Pulmonary artery endothelial cell (primary cell): ENCODE measurements at places on chromosomes 1 and 21. TPM values are rescaled to one million over a fixed set of nuclear protein-coding genes. Genes with fewer than 3 reads are reported as not detected.

Gene HDGF
- 206 and 293 TPM in 2 replicates for total RNA-seq

Gene WNT3A
- not detected in 2 replicates for total RNA-seq

Gene PRAMEF33
- total RNA-seq: not detected in 2 replicates

- DNase-seq: no peak
These were observed 13.8 kb downstream of the DNTTIP2 start for GRCh38 chr1:93865253-93865652.

DNA sequence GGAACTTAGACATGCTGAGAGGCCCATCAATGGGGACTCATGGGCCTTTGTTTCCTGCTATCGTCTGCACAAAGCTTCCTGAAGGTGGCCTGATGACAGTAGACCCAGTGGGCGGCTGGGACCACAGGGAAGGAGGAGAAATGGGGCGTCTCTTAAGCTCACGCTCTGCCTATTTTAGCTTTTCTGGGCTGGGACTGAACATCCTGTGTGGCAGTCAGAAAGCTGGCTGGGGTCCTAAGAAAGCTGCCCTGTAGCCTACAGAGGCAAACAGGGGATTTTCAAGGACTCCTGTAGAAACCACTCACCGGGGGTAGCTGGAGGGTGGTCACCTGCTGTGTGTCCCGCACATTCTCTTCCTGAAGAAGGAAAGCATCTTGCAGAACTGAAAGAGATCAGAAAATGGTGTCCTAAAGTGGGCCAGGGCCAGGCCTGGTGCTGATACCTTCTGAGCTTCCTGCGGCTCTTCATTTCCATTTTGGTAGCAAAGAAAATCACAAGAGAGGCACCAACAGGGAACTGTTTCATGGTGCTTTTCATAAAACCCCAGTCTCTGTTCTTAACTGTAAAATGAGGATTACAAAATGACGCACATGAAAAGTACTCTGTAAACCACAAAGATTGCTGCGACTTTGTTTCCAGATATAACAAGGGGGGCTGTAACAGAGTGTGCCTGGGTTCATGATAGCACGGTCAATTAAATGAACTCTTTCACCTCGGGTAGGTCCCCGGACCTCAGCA is 8.6 kb downstream of the ZNF496 start:
- no peak for DNase-seq

DNA sequence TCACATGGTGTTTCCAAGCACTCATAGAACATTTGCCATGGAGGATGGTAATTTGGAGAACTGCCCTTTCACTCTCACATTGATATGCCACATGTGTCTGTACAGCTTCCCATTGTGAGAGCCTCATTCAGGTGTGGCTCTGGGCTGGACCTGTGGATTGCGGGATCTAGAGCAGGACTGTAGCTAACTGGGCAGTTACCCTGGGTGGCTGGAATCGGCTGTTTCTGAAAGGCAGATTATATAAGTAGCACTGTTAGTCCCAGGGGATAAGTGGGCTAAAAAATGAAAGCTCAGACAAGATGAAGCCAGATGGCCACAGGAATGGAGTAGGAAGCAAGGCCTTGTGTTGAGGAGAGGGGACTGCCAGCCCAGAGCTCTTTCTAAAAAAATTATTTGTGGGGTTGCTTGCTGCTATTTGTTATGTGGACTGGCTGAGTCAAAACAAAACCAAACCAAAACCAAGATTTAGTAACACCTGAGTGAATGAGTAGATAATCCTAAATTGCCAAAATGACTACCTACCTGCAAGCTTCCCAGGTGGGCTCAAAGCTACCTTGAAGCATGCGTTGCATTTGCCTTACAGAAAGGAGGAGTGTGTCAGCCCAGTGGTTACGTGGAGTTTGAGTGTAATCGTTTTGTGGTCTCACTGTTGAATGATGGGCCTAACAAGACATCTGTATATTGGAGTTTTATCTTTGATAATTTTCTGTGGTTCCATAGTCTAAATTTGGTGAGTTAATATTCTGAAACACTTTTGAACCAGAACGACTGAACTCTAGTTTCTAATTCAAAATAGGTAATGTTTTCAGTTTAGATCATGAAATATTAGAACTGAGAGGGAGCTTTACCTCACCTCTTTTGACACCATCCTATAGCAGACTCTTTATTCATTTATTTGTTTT is 58.0 kb downstream of the SDCCAG8 start:
- no peak for DNase-seq

DNA sequence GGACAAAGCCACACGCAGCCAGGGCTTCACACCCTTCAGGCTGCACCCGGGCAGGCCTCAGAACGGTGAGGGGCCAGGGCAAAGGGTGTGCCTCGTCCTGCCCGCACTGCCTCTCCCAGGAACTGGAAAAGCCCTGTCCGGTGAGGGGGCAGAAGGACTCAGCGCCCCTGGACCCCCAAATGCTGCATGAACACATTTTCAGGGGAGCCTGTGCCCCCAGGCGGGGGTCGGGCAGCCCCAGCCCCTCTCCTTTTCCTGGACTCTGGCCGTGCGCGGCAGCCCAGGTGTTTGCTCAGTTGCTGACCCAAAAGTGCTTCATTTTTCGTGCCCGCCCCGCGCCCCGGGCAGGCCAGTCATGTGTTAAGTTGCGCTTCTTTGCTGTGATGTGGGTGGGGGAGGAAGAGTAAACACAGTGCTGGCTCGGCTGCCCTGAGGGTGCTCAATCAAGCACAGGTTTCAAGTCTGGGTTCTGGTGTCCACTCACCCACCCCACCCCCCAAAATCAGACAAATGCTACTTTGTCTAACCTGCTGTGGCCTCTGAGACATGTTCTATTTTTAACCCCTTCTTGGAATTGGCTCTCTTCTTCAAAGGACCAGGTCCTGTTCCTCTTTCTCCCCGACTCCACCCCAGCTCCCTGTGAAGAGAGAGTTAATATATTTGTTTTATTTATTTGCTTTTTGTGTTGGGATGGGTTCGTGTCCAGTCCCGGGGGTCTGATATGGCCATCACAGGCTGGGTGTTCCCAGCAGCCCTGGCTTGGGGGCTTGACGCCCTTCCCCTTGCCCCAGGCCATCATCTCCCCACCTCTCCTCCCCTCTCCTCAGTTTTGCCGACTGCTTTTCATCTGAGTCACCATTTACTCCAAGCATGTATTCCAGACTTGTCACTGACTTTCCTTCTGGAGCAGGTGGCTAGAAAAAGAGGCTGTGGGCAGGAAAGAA is 8.1 kb downstream of the PSRC1 start:
- no peak for DNase-seq

DNA sequence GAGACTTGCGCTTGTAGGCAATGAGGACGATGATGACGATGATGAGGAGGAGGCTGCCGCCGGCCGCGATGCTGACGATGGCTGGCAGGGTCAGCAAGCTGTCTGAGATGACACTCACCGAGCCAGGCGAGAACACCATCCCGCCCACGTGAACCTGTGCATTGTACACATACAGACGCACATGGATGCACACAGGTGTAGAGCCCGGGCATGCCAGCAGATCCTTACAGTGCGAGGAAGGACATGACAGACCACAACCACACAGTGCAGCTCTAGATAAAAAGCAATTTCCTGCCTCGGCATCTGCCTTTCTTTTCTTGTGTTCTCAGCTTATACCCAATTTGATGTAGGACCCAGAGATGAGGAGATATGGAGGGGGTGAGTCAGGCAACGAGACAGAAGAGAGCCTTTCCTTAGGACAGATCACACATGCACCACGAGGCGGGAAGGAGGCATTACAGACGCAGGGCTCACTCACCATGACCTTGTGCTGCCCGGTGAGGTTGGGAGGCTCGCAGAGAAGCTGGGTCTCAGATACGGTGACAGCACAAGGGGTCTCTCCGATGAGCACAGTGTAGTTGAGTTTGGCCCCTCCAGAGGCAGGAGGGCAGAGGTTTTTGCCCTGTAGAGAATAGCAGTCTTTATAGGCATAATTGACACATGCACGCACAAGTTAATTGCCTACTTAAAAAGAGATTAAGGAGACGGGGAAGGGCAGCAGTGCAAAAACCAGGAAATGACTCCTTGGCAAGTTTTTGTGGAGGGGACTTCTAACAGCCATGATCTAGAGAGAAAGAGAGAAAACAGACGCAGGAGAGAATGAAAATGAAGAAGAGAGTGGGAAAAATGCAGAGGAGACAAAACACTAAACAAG is 133.9 kb upstream of the CD34 start:
- no peak for DNase-seq

- no peak for DNase-seq
These were observed 113.7 kb downstream of the FAF1 start for GRCh38 chr1:50846224-50846839.

DNA sequence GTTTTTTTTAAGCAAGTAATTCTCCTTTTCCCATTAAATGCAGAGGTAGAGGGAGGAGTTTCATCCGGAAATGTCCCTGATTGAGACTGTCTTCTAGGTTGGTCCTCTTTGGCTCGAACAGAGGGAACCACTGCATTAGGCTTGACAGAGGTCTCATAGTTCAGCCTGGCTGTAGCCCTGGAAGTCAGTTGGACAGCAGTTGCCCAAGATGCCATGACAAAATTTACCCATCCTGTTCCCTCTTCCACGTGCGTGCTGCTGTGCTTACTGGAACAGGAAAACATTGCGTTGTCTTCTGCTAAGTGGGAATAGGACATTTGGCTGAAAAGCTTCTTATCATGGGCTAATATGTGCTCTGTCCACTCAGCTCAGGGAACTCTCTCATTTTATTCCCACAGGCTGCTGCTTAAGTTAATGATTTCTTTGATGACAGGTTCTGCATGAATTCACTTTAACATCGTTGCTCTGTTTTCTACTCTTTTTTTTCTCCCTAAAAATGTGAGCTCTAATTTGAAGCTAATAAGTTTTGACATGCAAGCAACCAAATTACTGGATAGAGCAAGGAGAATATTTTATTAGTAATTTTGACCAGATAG is 18.0 kb downstream of the KCNK1 start:
- DNase-seq: no peak

DNA sequence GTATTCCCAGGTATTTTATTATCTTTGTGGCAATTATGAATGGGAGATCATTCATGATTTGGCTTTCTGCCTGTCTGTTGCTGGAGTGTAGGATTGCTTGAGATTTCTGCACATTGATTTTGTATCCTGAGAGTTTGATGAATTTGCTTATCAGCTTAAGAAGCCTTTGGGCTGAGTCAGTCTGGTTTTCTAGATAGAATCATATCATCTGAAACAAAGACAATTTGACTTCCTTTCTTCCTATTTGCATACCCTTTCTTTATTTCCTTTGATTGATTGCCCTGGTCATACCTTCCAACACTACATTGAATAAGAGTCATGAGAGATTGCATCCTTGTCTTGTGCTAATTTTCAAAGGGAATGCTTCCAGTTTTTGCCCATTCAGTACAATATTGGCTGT is 8.0 kb downstream of the OR2L3 start:
- no peak for DNase-seq

GRCh38 chr1:47983691-47984090 is 13.5 kb downstream of the TRABD2B start:
- no peak for DNase-seq

DNA sequence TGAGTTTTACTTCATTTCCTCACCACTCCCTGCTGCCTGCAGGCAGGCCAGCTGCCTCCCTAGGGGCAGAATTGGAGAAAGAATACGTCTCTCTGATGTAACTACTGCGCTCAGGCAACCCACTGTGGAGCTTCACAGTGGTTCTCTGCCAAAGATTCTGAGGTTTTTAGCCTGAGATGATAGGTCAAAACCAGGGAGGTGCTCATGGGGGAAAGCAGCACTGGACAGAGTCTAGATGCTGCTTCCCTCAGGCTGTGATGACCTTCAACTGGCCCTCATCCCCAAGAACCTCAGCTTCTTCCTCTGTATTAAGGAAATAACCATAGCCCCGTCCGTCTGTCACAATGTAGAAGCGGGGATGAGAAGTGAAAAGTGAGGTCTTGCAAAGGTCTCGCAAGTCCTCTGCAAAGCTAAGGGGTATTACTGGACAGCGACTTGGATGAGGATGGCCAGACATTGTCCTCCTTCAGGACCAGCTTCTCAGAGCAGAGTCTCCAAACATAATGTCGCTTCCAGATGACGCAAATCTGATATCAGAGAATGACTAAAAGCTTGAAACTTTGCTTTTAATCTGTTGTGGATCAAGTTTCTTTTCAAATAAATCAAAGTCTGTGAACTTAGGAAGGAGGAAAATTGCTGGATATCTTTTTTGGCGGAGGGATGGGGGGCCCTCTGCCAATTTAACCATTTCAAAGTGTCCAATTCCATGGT is 65.9 kb upstream of the ATP5PO start:
- no peak for DNase-seq

DNA sequence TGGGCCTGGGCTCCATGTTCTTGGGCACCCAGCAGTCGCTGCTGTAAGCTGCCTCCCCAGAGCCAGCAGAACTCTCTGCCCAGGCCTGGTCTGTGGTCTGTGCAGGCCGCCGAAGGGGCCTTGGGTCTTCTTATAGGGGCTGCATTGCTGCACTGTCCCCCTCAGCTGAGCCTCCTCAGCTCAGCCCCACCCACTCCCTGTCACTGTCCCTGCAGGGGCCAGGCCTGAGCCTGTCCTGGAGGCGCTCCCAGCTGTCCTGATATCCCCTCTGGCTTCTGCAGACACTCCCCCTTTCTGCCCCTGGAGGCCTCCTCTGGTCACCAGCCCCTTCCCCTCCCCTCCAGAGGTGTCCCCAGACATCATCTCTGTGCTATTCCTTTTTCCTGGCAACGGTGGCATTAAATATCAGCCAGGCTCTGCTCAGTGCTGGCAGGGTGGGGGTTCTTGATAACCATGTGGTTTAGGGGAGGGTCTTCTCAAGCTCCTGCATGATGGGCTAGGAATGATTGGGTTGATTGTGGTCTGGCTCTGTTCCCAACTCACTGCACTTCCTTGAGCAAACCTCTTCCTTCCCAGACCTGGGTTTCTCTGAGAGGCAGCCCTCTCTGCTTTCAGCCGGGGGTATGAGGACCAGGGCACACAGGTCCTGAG is 3.7 kb upstream of the FOXO6 start:
- DNase-seq: no peak

- DNase-seq: no peak
These were observed 125.3 kb upstream of the GREM2 start for GRCh38 chr1:240737298-240737697.

GRCh38 chr1:78665809-78666208 is 16.2 kb downstream of the IFI44 start:
- DNase-seq: no peak

GRCh38 chr1:178189814-178190213 is 95.9 kb downstream of the RASAL2 start:
- no peak for DNase-seq

DNA sequence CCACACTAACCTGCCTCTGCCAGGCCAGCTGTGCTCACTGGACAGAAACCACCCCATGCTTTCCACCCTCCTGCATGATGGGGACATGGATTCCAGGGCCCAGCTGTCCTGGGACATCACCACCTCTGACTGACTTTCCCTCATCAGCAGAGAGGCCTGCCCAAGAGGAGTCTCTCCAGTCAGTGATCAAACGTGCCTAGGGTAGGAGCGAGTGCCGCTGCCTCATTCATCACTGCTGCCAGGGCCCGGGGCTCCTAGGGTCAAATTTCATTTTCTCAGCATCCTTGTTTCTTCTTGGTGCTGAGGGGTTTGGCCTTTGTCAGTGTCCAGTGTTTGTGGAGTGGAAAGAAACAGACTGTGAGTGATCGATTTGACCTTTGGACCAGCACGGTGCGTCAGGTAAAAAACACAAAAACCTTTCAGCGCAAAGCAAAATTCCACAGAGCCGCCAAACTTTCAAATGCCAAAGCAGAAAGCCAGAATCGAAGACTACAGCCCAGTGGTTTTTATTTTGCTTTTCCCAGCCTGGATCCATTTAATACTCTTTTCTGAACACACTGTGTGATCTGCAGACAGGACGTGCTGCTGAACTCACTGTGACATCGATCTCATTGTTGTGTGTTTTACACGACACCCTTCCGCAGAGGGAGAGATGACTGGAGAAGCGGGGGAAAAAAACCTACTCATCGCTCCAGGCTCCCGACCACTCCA is 43.2 kb downstream of the CAPN8 start:
- DNase-seq: no peak
